ENCODE measurements at places on chromosomes 7 and 10.

DNA sequence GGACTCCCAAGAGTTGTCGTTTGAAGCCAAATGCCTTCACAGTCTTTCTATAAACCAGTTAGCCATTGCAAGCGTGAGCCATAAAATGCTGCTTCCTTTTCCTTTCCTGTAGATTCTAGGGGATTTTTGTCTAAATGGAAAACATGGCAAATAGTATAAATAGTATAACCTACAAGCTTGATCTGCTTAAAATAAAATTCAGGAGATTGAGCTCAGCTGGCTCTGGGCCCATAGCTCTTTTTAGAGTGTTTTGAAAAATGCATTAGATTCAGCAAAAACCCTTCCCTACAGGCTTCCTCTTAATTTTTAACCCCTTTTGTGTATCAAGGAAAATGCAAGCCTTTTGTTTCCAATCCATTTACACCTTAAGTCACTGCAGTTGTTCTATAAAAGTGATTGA is 190.1 kb upstream of the GDF10 start:
- DNase-seq: no peak

DNA sequence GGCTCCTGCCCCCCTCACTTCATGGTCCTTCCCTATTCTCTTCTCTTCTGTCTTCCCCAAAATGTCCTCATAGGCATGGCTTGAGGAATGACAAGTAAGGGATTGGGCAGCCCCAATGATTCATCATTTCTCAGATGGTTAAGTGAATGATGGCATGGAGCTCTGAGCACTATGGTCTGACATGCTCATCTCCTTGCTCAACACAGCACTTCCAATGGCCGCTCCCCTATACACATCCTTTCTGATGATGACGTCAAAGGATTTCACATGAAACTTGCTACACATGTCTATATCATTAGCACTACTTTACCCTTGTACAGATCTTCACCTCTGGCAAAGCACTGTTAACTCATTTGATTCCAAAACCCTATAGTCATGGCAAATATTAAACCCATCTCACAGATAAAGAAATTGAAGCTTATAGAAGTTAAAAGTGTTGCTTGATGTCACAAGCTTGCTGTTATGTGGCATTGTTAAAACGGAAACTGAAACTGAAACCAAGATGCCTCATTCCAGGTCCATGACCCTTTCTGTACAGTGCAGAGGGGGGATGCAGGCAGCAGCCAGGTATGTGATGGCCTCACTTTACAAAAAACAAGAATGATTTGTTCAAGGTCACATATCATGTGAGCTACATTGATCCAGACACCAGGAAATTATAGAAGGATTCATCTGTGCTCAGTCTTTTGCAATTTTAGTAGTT is 90.0 kb upstream of the PLXNA4 start:
- DNase-seq: no peak

- DNase-seq: no peak
Observed at GRCh38 chr7:151993977-151994676, 31.3 kb upstream of the GALNT11 start.

GRCh38 chr10:60595852-60596251 is 182.4 kb upstream of the CDK1 start:
- DNase-seq: no peak

DNA sequence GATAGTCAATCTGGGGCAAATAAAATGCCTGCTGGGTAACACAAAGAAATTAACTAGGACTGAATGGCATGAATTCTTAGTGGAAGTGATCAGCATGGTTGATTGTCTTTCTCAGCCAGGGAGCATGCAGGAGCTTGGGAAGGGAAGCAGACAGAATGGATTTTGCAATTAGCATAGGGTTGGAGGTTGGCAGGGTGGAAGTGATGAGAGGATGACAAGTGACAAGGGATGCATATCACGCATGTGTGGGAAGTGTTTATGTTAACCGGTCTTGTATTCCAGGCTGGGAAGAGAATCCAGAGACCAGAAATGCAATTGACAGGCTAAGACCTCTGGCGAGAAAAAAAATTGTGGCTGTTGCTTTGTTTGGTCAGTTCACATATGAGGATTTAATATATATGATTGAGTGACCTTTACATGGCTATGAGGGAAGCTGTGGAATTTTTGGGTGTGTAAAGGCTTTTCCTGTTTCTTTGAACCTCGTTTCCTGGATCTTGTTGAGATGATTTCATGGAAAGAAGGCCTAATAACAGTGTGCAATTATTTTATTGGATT is 8.3 kb downstream of the MDFIC start:
- no peak for DNase-seq

DNA sequence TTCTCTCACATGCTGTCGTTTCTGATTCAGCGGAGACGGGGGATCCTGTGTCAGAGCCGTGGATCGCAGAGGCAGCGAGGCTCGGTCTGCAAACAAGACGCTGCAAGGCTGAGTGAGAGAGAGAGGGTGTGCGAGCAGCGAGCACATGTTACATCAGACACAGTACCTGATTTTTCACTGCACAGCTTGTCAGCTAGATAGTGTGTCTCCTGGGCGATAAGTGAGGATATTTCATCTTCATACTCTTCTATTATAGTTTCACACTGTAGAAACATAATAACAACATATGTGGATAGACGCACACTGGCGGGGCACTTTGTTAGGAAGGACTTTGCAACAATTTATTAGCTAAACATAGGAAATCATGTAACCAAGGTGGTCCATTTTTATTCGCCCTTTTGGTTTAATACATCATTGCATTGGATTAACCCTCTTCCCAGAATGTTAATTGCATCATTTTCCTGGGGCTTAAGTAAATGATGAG is 39.5 kb downstream of the CNPY1 start:
- DNase-seq: no peak

DNA sequence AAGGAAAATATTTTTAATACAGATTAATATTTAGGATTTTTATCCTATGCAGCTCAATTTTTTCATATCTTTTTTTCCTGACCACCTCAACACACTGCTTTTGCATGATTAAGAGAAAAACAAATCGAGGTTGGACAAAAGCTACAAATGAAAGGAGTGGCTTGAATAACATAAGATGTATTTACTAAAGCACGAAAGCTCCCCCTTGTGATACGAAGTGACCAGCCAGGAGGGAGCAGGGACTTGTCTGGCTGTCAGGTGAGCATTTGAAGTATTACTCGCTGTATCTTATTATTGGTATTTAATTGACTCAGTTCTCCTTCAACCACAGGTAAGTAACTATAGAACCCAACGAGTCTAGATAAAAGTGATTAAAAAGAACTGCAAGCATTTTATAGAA is 265.2 kb upstream of the PHF14 start:
- DNase-seq: peak; percentile 16

GRCh38 chr7:149321978-149322541 is 60.1 kb downstream of the ZNF783 start:
- no peak for DNase-seq

DNA sequence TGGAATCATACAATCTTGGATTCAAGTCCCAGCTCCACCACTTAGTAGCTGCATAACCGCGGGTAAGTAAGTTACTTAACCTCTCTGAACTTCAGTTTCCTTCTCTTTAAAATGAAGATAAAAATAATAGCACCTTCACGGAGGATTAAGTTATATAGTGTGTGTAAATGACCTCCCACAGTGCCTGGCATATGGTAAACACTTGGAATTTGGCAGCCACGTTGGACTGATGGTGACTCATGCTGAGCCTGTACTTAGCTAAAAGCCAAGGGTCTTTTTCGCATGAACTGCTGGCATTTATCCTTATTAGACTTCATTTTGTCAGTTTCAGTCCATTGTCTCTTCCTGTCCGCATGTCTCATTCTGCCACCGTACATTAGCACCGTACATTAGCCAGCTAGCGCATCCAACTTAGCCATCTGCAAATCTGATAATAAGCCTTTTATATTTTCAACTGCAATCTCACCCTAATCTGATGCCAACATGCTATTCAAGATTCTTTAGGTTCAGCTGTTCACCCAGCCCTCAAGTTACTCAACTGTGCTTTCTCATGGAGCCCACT is 11.2 kb downstream of the SLC13A4 start:
- no peak for DNase-seq

- DNase-seq: no peak
Observed at GRCh38 chr7:155508376-155509358, 37.7 kb downstream of the CNPY1 start.

DNA sequence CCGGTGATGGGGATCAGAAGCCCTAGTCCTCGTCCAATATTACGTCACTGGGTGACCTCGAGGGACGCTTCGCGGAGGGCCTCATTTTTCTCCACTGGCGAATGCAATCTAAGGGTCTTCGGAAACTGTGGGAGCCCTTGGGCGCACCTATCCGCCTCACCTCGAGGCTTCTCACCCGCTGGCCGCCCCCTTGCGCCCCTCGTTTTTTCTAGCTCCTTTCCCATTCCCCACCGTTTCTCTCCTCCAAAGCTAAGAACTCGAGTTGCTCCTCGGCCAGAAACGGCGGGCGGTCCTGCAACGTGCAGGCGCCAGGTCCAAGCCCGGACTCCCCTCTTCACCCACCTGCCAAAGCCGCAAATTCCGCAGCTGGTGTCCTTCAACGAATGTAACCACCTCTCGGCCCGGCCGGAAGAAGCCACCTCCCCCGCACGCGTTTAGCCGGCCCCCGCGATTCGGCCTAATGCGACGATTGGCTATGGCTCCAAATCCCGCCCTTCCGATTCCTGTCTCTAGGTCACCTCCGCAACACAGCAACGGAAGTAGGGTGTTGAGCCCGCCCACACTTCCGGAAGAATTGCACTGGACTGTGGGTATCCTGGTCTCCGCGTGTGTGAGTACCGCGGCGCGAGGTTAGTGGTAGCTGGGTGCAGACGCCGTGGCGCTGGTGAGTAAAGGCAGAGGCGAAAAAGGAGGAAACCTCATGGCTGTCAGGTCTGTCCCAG is at the start of the genes ATP5MK and PDCD11:
TSS of gene ATP5MK (minus strand) at position 409 of the 722 bp plus-strand sequence. CDS start 4,018 bp downstream, outside the sequence.
TSS of gene PDCD11 (plus strand) at position 560 of the 722 bp plus-strand sequence. CDS start 1,801 bp downstream, outside the sequence.
- peak; percentile 86 for DNase-seq

DNA sequence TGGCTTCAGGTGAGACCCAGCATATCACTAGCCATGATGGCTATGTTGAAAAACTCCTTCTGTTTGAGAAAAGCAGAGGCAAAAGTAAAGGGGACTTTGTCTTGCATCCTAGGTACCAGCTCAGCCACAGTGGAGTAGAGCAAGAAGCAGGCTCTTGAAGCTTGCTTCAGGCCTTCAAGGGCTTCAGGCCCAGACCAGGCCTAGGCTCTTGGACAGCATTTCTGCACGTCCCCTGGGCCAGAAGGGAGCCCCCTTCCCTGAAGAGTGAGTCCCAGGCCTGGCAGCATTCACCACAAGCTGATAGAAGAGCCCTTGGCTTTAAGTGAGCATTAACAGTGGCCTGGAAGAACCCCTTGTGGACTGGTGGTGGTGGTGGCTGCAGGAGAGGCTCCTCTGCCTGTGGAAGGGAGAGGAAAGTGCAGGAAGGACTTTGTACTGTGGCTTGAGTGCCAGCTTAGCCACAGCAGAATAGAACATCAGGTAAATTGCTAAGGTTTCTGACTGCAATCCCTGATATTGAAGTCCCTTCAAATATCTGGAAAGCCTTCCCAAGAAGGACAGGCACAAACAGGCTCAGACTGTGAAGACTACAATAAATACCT is 28.1 kb upstream of the FAM171A1 start:
- no peak for DNase-seq

- DNase-seq: no peak
Observed at GRCh38 chr7:125450749-125451148, 521.1 kb upstream of the POT1 start.

DNA sequence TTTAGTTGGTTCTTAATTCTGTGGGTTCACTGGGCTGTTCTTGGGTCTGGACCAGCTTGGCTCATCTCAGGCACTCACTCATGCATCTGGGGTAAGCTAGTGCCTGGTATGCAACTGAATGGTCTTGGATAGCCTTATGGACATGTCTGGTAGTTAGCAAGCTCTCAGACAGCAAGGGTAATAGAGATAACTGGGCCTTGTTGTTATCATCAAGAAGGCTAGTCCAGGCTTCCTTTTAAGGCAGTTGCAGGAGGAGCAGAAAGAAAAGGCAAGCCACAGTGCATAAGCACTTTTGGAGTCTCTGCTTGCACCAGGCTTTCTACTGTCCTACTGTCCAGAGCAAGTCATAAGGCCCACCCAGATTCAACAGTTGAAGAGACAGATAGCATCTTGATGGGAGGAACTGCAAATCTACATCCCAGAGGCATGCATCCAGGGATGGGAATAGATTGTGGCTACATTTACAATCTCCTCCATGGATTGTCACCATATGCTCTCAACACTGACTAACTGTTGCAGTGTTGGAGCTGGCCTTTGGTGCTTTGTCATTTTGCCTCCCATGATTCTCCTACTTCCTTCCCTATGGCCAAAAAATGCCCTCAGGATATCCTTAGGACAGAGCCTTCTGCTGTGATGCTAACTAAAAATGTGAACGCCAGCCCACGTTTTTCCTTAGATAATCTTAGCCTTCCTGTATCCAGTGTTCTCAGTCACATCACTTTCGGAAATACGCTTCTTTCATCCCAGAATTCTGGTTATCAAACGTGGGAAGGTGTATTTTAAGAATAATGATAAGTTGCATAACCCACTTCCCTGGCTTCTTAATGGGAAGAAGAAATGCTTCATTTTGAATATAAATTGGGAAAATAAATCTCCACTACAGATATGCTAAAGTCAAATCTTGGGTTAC is 3.6 kb downstream of the GIMAP4 start:
- no peak for DNase-seq

- DNase-seq: no peak
Observed at GRCh38 chr7:151837285-151838042, 39.5 kb downstream of the PRKAG2 start.
